ENCODE measurements at places on chromosomes 2 and 18. TPM values are rescaled to one million over a fixed set of nuclear protein-coding genes. Genes with fewer than 3 reads are reported as not detected.

Gene RSAD2
- 3.7 TPM for total RNA-seq

DNA sequence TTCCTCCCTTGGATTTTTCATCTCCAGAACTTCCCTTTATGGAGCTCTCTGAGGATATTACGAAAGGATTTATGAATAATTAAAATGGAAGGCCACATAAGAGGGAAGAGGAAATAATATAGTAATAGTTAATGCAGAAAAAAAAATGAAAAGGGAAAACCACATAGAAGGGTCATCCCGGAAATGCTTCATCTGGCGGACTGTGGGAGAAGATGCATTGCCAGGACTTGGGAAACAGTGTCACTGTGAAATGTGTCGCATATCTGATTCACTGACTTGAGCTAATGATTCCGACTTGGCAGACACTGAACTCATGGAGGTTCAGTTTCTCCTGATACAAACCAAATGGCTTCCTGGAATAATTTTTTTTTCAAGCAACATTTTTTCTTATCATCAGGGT, 129.9 kb upstream of the RMP24 start:
- no peak for DNase-seq
- no peaks in the 10 kb centered on the region for H3K36me3 ChIP-seq
- H3K27ac ChIP-seq, result no peak overlapping the region
- no peak overlapping the region for H3K4me3 ChIP-seq

Gene THSD7B
- 0.16 TPM for total RNA-seq

DNA sequence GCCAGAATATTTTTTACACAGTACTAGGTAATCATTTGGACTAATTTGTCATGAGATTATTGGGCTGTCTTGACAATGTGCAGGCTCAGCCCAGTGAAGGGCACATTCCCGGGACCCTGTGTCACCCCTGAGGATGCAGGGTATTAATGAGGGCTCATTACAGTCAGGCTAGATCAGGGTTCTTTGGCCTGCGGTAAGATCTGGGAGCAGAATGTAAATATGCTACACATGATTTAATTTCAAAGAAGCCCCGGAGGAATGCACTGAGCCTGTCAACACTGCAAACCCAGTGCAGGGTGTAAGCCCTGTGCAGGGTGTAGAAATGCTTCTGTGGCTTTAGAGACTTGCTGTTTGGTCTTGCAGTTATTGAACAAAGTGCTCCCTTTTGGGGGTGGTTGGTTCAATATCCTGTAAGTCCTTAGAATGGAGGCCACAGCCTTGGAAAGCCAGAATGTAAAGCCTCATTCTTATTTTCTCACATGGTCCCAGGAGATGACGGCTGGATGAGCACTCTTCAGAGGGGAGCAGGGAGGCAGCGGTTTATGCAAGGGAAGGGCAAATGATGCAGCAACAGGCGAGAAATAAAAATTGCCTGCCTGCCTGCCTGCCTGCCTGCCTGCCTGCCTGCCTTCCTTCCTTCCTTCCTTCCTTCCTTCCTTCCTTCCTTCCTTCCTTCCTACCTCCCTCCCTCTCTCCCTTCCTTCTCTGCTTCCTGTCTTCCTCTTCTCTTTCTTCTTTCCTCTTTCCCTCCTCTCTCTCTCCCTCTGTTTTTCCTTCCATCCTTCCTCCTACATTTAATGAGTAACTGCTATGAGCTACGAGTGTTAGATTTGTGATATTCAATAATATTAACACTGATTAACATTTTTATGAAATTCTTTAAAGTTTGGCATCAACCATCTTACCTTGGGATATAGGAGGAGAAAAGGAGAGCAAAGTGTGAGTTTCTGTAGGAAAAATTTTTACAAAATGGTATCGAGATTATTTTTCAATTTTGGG, 148.8 kb downstream of the VAPA start:
- no peak overlapping the region for H3K4me3 ChIP-seq
- no peak for DNase-seq
- peak overlapping the region; percentile 86 for H3K27ac ChIP-seq
- H3K27me3 ChIP-seq, result no peaks in the 10 kb centered on the region
- H3K36me3 ChIP-seq, result no peaks in the 10 kb centered on the region
- H3K4me1 ChIP-seq, result peaks cover 67% of the 10 kb centered on the region

GRCh38 chr18:45741056-45741455, 17.1 kb downstream of the SLC14A1 start:
- peaks cover 12% of the 10 kb centered on the region for H3K27me3 ChIP-seq
- no peak overlapping the region for H3K27ac ChIP-seq
- no peak for DNase-seq
- H3K4me3 ChIP-seq, result no peak overlapping the region
- H3K4me1 ChIP-seq, result peaks cover 7% of the 10 kb centered on the region

Data from mesothelial cell of epicardium (in vitro differentiated cells).